ENCODE measurements at places on chromosomes 6 and 20. TPM values are rescaled to one million over a fixed set of nuclear protein-coding genes. Genes with fewer than 3 reads are reported as not detected.

Gene SMLR1
- not detected for total RNA-seq

Gene TMEM200A
- total RNA-seq: 0.06 TPM

Gene ARFGEF3
- 0.63 TPM for total RNA-seq

Gene SLPI
- 11.9 TPM for total RNA-seq

Gene C20orf173
- total RNA-seq: not detected

Gene FOXF2
- total RNA-seq: 19.5 TPM

Gene NFATC2
- 7.7 TPM for total RNA-seq

Gene TRAPPC3L
- total RNA-seq: not detected

Gene RGL2
- total RNA-seq: 12.5 TPM
